Liver (tissue), 10 donors: ENCODE measurements at places on chromosomes 13 and 19.

- no peak overlapping the region for H3K4me3 ChIP-seq
- DNase-seq: no peak
- no peaks in the 10 kb centered on the region for H3K36me3 ChIP-seq
- H3K27me3 ChIP-seq: no peaks in the 10 kb centered on the region
- no peak overlapping the region for H3K27ac ChIP-seq
- no peaks in the 10 kb centered on the region for H3K4me1 ChIP-seq
These were observed 167.2 kb upstream of the KLF12 start for GRCh38 chr13:74301258-74301935.

GRCh38 chr13:36804588-36804987, 14.4 kb upstream of the RFXAP start:
- H3K36me3 ChIP-seq: no peaks in the 10 kb centered on the region
- H3K4me1 ChIP-seq: no peaks in the 10 kb centered on the region
- H3K27me3 ChIP-seq: no peaks in the 10 kb centered on the region
- no peak for DNase-seq

GRCh38 chr13:78609464-78610205, 6.3 kb upstream of the POU4F1 start:
- H3K4me1 ChIP-seq: peaks cover 22% of the 10 kb centered on the region
- peak overlapping the region; percentile 9 for H3K4me3 ChIP-seq

DNA sequence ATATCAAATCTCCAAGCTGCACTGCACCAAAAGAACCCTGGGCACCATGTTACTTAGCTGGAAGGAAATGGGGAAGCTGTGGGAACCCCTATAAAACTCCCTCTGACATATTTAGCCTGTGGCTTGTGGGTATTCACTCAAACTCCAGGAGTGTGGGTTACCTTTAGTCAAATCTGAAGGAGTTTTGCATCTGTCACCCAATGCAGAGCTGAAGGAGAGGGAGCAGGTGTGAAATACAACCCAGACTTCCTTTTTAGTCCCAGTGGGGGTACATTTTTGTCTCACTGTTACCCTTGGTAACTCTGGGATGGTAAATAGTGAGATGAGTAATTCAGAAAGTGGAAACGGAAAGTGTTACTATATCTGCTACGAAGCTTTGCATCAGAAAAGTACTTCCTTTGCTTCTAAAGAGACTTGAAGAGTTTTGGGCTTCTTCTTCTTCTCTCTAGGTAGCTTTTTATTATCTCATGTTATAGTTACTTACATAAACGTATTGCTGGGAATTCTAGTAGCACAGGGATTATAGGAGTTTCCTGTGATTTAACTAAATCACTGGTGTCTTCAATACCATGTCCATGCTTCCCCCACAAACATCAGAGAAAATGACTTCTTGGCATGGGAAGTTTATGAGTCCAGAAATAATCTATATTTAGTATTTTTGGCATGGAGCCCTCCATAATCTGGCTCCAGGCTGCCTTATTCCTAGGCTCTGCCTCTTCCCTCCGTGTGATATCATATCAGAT, 105.9 kb downstream of the AKAP11 start:
- DNase-seq: no peak
- H3K36me3 ChIP-seq: no peaks in the 10 kb centered on the region
- no peaks in the 10 kb centered on the region for H3K4me1 ChIP-seq
- H3K27me3 ChIP-seq: no peaks in the 10 kb centered on the region
- no peak overlapping the region for H3K27ac ChIP-seq

GRCh38 chr19:4051175-4052101, 15.3 kb downstream of the ZBTB7A start:
- no peak for DNase-seq
- peak overlapping the region; percentile 80 for H3K27ac ChIP-seq
- peaks cover 12% of the 10 kb centered on the region for H3K4me1 ChIP-seq

DNA sequence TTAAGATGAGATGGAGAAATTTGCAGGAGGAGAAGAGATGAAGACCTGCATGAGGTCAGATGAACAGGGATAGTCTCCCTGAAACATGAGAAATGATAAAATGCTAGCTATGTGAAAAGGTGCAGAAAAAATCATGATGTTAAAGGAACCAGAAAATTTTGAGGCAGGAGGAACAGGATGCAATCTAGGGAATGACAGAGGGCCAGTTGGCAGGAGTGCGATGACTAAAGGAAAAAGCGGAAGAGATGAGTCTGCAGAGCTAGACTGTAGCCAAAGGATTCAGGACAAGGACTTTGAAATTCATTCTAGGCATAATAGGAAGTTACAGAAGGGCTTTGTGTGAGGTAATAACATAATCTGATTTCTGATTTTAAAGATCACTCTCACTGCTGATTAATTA, 77.9 kb downstream of the TRPC4 start:
- H3K36me3 ChIP-seq: no peaks in the 10 kb centered on the region
- DNase-seq: no peak
- H3K27ac ChIP-seq: no peak overlapping the region
- H3K4me1 ChIP-seq: no peaks in the 10 kb centered on the region
- H3K4me3 ChIP-seq: no peak overlapping the region
- no peaks in the 10 kb centered on the region for H3K27me3 ChIP-seq

GRCh38 chr13:71877256-71877653, 10.3 kb upstream of the DACH1 start:
- H3K4me1 ChIP-seq: peaks cover 7% of the 10 kb centered on the region
- no peaks in the 10 kb centered on the region for H3K27me3 ChIP-seq
- no peak overlapping the region for H3K27ac ChIP-seq
- H3K36me3 ChIP-seq: no peaks in the 10 kb centered on the region

DNA sequence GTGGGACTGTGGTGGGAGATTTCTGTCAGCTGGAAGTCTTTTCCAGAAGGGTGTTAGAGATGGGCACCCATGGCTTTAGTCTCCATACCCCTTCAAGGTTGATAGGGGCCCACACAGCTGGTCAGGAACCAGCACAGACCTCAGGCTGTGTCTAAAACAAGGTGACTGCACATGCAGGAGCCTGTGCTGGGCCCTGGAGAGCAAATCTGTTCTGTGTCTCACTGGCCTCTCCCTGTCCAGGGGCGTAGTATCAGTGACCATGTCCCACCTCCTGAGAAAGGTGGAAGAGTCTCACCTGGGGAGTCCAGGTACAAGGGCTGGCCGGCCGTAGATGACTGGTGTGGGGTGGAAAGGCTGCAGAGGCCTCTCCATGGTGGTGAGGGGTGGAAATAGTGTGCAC, 19.4 kb downstream of the ZNF175 start:
- DNase-seq: no peak
- H3K36me3 ChIP-seq: peaks cover 29% of the 10 kb centered on the region
- H3K27ac ChIP-seq: no peak overlapping the region
- no peak overlapping the region for H3K4me3 ChIP-seq

GRCh38 chr19:51338563-51339312, 3.2 kb downstream of the VSIG10L start:
- H3K4me1 ChIP-seq: peaks cover 13% of the 10 kb centered on the region
- DNase-seq: peak; percentile 84
- H3K4me3 ChIP-seq: peak overlapping the region; percentile 78
- H3K27ac ChIP-seq: peak overlapping the region; percentile 3
- H3K27me3 ChIP-seq: no peaks in the 10 kb centered on the region
- H3K36me3 ChIP-seq: no peaks in the 10 kb centered on the region

- no peaks in the 10 kb centered on the region for H3K27me3 ChIP-seq
These were observed 978.3 kb downstream of the UQCRFS1 start for GRCh38 chr19:28234637-28235036.

DNA sequence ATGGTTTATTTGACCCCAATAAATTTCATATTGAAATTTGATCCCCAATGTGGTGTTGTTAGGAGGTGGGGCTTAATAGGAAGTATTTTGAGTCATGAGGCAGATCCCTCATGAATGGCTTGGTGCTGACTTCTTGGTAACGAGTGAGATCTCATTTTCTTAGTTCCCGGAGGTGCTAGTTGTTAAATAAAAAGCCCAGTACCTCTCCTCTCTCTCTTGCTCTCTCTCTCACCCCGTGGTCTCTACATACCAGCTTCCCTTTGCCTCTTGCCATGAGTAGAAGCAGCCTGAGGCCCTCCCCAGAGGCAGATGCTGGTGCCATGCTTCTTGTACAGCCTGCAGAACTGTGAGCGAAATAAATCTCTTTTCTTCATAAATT, 39.4 kb upstream of the KATNAL1 start:
- no peaks in the 10 kb centered on the region for H3K27me3 ChIP-seq
- no peak overlapping the region for H3K27ac ChIP-seq
- no peaks in the 10 kb centered on the region for H3K36me3 ChIP-seq
- no peak for DNase-seq

- H3K27ac ChIP-seq: no peak overlapping the region
- DNase-seq: no peak
- H3K4me1 ChIP-seq: no peaks in the 10 kb centered on the region
- H3K36me3 ChIP-seq: no peaks in the 10 kb centered on the region
These were observed 13.7 kb upstream of the ZNF492 start for GRCh38 chr19:22620401-22620800.

DNA sequence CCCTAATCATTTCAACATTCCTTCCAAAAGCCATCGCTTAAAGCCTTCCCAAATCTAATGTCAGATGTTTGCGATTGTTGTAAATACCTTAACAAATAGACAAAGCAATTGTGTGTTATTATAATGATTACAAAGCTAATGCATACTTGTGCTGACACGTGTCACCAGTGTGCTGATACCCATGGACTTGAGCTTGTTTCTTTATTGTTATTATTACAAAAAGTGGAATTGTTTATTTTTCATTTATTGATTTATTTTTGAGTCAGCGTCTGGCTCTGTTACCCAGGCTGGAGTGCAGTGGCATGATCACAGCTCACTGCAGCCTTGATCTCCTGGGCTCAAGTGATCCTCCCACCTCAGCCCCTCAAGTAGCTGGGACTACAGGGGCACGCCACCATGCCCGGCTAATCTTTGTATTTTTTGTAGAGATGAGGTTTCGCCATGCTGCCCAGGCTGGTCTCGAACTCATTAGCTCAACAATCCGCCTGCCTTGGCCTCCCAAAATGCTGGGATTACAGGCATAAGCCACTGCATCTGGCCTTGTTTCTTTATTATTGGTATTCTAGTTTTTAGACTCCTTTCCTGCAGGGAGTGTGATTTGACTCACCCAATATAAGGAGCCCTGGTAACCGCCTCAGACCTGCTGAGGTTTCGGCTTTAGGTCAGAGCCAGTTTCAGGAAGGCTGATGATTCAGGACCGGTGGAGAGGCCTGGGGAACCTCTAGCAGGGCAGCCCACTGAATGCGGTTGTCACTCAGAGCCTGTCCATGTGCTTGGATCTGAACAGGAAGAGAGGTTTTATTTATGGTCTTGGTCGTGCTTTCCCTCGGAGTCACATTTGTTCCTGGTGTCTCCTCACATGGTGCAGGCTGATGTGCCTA, 2.1 kb upstream of the FBXO17 start:
- H3K4me3 ChIP-seq: no peak overlapping the region
- no peaks in the 10 kb centered on the region for H3K27me3 ChIP-seq
- peak overlapping the region; percentile 91 for H3K27ac ChIP-seq
- no peaks in the 10 kb centered on the region for H3K36me3 ChIP-seq
- no peak for DNase-seq

DNA sequence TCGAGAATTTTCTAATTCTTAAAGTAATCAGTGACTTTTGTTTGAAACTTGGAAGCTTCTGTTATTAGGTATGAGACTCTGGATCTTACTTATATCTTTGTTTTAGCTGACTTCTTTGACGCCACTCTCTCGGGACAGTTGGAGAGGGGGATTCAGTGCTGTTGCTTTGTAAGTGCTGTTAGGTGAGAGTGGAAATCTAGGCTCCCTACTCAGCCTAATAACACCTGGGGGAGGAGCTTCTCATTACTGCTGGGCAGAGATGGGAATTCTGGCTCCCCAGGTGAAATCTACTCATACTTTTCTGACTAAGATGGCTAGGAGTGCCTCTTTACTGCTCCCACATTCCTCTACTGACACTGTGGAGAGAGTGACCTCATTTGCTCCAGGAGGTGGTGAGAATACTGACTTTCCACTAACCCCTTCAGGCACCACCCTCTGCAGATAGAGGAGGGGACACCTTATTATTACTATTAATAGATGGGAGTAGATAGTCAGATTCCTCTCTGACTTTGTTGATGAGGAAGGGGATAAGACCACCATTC, 324.9 kb upstream of the SPRY2 start:
- no peak for DNase-seq
- no peaks in the 10 kb centered on the region for H3K4me1 ChIP-seq
- no peaks in the 10 kb centered on the region for H3K27me3 ChIP-seq
- no peaks in the 10 kb centered on the region for H3K36me3 ChIP-seq
- no peak overlapping the region for H3K4me3 ChIP-seq

- H3K36me3 ChIP-seq: no peaks in the 10 kb centered on the region
- no peak overlapping the region for H3K27ac ChIP-seq
- no peaks in the 10 kb centered on the region for H3K27me3 ChIP-seq
- peak; percentile 76 for DNase-seq
These were observed 924 bp downstream of the RGCC start for GRCh38 chr13:41458187-41458760.
